Bronchial smooth muscle cell (primary cell): ENCODE measurements at places on chromosomes 16 and 17. TPM values are rescaled to one million over a fixed set of nuclear protein-coding genes. Genes with fewer than 3 reads are reported as not detected.

The NTN3 gene
- 1.2 and 1.4 TPM in 2 replicates for total RNA-seq

The CDK5R1 gene
- total RNA-seq: 0.32 and 0.43 TPM in 2 replicates

The ABCC6 gene
- 2.1 and 3.8 TPM in 2 replicates for total RNA-seq

The ARSG gene
- 1.2 and 1.9 TPM in 2 replicates for total RNA-seq

The PPL gene
- total RNA-seq: 33.4 and 46.3 TPM in 2 replicates

The MYH13 gene
- total RNA-seq: under 0.01 TPM in 1 of 2 replicates, not detected in the other

The ARHGAP23 gene
- total RNA-seq: 17.3 and 19.1 TPM in 2 replicates

The CHD9NB gene
- 2.0 and 5.5 TPM in 2 replicates for total RNA-seq

The ATXN1L gene
- 6.1 and 6.5 TPM in 2 replicates for total RNA-seq

The LITAFD gene
- not detected in 2 replicates for total RNA-seq

The KRTAP1-1 gene
- total RNA-seq: not detected in 2 replicates

The TEDC2 gene
- 0.34 and 1.1 TPM in 2 replicates for total RNA-seq

The FA2H gene
- total RNA-seq: not detected in 2 replicates

The DNAH3 gene
- under 0.01 TPM in 2 replicates for total RNA-seq

The MFAP4 gene
- total RNA-seq: 47.1 and 105 TPM in 2 replicates

The OXLD1 gene
- total RNA-seq: 37.0 and 39.0 TPM in 2 replicates

The KRT40 gene
- total RNA-seq: not detected in 2 replicates

The CHST6 gene
- 0.09 and 0.16 TPM in 2 replicates for total RNA-seq
